ENCODE measurements at places on chromosomes 6 and 20.

- DNase-seq: no peak
These were observed 669.4 kb upstream of the CITED2 start for GRCh38 chr6:140043762-140044378.

- no peak for DNase-seq
These were observed 118.0 kb upstream of the MARCKS start for GRCh38 chr6:113739041-113739655.

DNA sequence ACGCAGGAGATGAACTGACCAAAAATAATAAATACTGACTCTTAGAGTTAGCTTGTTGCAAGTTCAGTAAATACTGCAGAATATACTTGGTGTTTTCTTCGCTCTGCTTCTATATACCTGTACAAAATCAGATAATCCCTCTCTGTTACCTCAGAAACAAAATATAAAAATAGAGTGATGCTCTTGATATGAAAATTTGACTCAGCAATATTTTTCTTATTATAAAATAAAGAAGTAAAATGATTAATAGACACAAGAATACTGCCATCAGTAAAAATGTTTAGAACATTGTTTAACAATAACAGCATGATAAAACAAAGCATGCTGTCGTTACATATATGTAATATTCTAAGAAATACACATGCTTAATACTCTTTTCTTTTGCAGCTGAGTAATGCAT lies 1366.9 kb upstream of the EYS start:
- no peak for DNase-seq

- no peak for DNase-seq
These were observed 261.9 kb upstream of the ECI2 start for GRCh38 chr6:4397307-4397706.

GRCh38 chr20:20561172-20561571 lies 151.3 kb downstream of the RALGAPA2 start:
- no peak for DNase-seq

DNA sequence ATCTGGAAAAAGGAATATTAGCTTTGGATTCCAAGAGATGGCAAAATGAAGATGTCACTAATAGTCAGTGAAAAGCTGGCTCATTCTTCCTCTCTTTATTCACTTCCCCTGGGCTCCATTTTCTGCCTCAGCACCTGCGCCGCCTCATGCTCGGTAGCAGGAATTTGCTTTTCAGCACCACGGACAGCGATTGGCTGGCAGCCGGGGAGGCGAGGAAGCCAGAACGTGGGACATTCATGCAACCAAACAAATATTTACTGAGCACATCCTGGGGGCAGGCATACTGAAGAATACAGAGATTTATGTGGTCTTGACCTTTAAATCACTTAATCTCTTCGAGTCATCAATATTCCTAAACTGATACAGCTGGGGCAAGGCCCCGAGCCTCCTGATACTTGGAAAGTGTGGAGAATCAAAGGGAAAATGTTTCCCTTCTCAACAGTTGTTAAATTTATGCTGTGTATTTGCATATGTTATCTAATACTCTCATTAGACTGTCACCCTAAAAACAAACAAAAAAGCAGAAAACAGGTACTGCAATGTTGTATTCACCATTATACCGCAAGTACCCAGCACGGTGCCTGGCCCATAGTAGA lies 12.1 kb upstream of the PDYN start:
- peak; percentile 21 for DNase-seq

DNA sequence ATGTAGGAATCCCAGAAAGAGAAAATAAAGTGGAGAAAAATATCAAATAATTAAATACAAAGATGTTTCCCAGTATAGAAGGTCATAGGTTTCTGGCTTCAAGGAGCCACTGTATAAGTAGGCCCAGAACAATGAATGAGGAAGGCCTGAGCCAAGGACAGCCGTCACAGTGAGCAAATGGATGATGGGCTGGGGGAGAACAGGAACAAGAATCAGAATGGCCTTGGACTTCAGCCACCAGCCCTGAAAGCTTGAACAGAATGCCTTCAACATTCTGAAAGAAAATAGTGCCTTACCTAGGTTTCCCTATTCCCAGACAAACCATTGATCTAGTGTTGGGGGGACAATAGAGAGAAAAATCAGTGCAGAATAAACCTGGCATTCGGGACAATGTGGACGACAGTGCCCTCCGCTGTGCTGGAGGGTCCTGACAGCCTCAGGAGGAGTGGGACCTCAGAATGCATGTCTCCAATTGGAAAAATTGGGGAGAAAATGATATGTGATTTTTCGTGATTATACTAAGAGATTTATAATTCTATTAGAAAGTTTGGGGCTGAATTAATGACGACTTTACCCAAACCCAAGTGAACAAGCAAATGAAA lies 333.9 kb upstream of the AGPAT4 start:
- DNase-seq: no peak

- no peak for DNase-seq
These were observed 82.8 kb downstream of the ATRN start for GRCh38 chr20:3553663-3554062.

- no peak for DNase-seq
These were observed 111.8 kb downstream of the PSMB1 start for GRCh38 chr6:170441316-170441715.

DNA sequence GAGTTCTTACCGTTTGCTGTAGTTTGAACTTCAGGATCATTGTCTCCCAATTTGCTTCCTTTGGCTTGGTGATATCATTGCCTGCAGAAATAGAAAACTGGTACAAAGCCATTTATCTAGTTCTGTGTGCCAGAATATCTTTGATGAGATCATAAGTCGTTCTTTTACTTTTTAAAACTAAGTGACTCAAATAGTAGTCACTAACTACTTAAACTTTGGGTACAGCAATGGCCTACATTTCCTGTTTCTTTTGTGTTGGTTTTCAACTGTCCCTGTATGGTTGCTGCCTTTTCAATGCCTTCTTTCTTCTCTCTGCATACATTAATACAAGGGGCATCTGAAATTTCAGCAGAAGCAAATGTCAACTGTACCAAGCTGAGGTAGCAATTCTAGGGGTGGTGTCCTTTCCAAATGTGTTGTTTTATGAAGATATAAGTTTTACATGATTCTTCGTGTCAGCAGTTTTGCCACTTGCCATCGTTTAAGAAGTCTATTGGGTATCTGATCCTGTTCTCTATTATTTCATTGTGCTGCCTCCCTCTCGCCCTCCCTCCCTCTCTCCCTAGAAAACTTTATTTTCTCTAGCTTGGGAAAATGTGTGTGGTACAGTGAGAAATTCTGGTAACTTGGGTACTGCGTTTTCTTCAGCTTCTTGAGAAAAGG lies 238.5 kb downstream of the FARS2 start:
- no peak for DNase-seq

All from central memory CD4-positive, alpha-beta T cell (primary cell).